ENCODE measurements at places on chromosomes 7 and 10.
A peak's percentile ranks its signal among the peaks of the same experiment; 100 is the strongest.

DNA sequence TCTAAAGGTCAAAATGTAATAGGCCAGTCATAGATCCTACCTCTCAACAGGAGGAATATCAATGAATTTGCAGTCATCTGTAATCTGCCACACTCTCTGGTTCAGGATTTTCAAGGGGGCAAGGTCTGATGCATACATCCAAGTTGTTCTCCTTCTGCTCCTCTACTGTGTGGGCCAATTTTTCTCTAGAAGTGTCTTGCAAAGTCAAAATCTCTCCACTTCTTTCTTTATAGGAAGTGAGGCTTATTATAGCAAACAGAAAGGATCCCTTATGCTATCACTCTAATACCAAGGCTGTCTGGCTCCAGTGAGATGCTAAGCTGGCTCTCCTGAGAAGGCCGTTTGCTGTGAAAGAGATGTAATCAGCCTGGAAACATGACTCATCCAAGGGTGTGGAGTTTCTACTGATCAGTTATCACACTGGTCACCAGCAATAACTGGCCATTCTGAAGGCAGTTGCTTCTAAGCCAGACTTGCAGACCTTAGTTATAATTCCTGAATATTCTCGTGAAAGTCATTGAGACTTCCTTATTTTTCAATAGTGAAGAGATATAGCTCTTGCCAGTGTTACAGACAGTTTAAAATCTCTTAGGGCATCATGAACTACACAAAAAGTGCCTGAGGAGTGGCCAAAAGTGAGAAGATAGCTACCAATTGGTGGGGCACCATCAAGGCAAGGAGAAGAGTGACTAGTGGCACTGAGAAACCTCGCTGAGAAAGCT is 43.2 kb upstream of the LRGUK start:
- no peak for DNase-seq

DNA sequence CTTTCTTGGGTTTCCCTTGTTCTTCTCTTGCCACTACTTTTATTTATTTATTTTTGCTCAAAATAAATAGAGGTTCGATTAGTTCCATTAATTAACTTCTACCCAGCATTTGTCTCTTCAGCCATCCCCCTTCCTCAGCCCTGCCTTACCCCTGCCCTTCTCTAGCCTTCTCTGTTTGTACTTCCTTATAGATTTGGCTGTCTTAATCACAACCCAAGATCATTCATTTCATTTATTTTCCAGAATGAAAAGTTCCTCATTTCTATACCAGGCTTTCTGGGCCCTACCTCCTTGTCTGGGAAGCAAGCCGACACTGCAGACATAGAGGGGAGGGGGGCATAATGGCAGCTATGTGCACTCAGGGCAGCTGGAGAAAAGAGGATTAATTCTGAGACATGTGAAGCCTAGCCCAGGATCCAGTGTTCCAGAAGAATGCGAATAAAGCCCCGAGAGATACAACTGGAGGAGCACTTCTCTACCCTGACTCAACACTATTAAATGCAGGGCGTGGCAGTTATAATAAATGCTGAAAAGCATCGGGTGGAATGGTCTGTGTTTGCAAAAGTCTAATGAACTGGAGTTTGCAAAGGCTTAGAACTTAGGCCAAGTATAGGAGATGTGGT is 6.4 kb upstream of the PDCD4 start:
- DNase-seq = peak; percentile 51

DNA sequence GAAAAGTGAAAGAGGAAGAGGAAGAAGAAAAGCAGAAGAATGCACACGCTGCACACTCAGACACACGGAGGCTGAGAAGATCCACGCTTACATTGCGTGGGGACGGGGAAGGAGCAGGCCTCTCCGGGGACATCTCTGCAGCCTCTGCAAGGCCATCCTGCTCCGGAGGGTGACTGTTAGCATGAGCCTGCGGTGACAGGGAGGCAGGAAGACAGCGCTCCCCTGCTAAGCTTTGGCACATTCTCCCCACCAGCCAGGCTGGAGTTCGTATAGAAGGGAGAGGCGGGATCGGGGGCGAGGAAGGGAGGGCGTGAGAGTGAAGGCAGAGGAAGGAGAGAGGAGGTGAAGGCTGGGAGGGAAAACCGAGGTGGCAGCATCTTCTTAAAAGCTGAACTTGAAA is 366.0 kb upstream of the SHH start:
- DNase-seq = no peak

DNA sequence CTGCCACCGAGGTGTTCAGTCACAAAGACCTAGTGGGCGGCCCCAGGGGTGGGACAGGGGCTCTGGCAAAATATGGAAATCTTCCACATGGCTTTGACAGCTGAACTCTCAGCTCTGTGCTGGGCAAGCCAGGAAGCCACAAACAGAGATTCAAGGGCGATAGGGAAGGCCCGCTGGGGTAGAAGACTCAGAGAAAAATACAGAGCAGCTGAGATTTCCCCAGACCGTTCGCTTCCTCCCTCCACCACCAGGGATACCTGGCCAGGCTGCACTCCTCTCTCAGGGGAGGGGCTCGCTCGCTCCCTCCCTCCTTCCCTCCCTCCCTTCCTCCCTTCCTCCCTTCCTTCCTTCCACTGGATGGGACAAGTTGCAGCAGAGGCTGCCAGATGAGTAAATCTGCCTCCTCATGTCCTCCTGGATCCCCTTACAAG is 260.5 kb downstream of the PRPF18 start:
- no peak for DNase-seq

- no peak for DNase-seq
These were observed 51.2 kb downstream of the NPTX2 start for GRCh38 chr7:98668255-98668654.

- DNase-seq = no peak
These were observed 1.1 kb downstream of the SH3PXD2A start for GRCh38 chr10:103854265-103854685.

- DNase-seq = no peak
These were observed 272.3 kb upstream of the SEMA3C start for GRCh38 chr7:81190997-81191768.

DNA sequence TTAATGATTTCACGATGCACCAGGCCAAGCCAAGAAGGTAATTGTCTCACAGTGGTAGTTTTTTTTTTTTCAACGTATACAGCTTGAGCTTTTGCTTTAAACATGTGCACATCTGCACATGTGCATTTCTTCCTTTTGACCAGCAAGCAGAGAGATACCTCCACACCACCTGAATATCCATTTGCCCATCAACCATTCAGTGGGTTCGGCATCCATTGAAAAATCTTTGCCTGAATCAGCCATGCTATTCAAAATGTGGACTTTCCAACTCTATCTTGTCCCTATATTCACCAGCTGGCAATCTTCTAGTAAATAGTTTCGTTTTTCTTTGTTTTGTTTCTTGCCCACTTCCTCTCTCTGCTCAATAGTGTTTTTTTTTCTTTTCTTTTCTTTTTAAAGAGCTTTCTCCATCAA is 7.7 kb upstream of the TRA2A start:
- DNase-seq = no peak

- no peak for DNase-seq
These were observed 18.9 kb upstream of the UNC5B start for GRCh38 chr10:71193516-71193915.
